Caco-2 (cell line): ENCODE measurements at places on chromosomes 7 and 10.

DNA sequence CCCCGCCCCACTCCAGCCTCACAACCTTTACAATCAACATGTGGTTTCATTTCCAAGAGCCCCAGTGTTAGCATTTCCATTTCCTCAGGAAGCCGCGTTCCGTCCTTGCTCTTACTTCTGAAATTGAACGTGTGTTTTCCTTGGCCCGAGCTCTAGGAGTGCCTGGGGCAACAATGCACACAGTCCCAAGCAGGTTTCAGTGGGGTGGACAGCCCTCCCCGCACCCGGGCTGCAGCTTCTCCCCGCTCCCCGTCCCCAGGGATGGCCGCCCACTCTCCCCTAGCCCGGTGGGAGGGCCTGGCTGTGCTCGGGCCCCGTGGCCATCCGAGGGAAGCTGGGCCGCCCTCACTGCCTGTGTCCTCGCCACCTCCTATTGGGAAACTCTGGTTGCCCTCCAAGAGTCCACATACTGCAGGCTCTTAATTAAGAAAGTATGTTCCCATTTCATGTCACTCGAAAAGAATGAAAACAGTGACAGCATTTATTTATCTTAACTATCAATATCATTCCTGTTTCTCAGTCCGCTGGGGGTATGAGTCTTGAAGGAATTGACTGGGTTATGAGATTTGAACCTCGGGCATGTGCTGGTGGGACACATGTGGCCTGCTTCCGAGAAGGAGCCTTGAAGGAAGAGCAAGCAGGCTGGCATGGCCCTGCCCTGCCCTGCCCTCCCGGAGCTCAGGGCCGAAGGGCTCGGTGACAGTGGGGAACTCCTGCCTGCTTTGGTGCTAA, 163.8 kb downstream of the GRK5 start:
- DNase-seq, result no peak

- DNase-seq, result no peak
Measured at GRCh38 chr10:33247221-33247922, 87.1 kb downstream of the NRP1 start.

GRCh38 chr10:87763086-87763861, 54.8 kb downstream of the ATAD1 start:
- DNase-seq, result no peak

DNA sequence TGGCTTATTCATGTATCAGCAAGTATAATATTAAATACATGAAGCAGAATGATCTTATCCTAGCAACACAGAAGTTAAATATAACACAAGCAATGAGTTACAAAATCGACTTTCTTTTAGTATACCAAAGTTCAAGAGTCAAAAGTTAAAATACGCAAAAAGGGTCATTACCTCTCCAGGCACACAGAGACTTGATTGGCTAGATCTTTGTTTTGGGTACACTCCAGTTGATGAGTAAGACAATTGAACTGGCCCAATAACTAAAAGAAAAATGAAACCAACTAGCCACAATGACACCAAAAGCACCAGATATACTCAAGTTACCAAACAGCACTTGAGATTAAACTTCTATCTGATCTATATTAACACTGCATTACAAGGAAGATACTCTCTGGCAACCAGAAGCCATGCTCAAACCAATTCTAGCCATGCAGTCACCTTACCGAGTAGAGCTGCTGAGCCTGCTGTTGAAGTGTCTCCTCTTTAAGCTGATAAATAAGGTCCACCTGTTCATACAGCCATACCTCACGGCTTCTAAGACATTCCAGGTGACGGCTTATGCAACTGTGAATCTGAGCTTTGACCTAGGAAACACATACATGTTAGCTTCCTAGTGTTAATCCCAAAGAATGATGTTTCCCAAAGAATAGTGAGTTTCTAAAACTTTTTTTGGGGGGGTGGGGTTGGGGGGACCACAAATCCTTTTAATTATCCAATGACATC, 15.6 kb downstream of the NCOA4 start:
- peak; percentile 52 for DNase-seq

- DNase-seq, result peak; percentile 63
Measured at GRCh38 chr7:30880941-30881340, 30.7 kb upstream of the AQP1 start.

GRCh38 chr7:64907641-64908326, 4.7 kb downstream of the ZNF273 start:
- DNase-seq, result no peak

DNA sequence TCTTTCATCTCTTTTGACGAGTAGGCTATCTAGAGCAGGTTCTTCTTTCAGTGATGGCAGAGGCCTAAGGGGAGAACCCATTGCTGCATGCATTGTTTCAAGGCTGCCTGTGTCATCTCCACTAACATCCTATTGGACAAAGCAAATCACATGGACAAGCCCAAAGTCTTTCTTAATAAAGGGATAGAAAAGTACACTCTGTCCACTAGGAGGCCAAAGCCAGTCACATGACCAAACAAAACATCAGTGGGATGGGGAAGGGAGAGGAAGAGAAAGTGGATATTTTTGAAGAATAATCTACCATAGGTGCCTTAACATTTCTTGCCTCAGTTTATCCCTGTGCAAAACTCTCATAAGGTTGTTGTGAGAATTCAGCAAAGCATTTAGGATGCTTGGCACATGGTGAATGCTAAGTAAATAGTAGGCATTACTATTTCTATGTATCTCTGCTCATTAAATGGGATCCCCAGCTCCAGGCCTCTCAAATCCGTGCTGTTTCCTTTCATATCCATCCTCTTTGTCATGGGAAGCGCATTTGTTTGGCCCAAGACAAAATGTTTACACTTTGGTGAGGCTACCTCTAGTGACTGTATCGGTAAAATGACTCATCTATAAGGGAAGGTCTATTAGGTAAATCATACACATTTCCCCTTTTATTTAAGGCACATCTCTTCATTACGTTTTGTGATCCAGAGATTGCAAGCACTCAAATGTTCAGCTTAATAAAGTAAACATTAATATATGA, 16.7 kb upstream of the CADPS2 start:
- DNase-seq, result no peak

DNA sequence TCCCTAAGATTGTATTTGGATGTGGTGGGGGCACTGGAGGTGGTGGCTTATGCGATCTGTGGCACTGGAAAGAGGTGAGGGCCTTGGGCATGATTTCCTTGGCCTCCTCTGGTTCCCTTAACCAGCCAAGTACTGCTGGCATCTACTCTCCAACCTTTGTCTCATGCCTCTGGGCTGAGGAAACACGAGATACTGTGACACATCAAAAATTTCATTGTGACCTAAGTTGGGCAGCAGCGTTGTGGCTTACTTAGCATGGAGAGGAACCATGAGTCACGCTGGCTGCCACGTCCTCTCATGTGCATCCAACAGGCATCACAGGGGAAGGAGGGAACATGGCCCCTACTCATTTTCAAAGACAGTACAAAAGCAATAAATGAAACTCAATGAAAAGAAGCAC, 29.7 kb upstream of the GSDME start:
- no peak for DNase-seq

DNA sequence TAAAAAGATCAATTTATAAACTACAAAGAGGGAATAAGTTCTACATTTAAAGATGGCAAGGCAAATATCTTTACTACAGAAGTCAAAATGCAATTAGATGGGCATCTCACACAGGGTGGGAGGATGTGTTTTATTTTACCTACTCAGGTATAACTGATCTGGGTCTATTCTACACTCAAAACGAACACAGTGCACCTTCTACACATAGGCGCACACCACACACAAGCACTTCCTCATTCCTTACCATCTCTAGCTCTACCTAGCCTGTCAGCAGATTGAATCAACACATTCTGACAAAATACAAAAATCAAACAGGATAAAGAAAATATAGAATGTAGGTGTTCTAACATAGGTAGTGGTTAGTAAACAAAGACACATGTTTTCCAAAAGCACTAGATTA, 64.8 kb downstream of the SGCE start:
- no peak for DNase-seq

DNA sequence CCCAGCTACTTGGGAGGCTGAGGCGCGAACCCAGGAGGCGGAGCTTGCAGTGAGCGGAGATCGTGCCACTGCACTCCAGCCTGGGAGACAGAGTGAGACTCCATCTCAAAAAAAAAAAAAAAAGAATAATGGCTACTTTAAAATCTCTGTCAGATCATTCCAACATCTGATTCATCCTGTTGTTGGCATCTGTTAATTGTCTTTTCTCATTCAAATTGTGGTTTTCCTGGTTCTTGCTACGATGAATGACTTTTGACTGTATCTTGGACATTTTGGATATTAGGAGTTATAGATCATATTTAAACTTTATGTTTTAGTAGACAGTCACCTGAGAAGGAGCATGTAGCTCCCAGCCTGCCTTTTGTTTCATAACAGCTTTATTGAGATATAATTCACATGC, 8.5 kb downstream of the TPST1 start:
- no peak for DNase-seq

- DNase-seq, result no peak
Measured at GRCh38 chr7:129123510-129123857, 21.0 kb upstream of the TSPAN33 start.
